ENCODE measurements at places on chromosomes 11 and 22.
A peak's percentile ranks its signal among the peaks of the same experiment; 100 is the strongest.

DNA sequence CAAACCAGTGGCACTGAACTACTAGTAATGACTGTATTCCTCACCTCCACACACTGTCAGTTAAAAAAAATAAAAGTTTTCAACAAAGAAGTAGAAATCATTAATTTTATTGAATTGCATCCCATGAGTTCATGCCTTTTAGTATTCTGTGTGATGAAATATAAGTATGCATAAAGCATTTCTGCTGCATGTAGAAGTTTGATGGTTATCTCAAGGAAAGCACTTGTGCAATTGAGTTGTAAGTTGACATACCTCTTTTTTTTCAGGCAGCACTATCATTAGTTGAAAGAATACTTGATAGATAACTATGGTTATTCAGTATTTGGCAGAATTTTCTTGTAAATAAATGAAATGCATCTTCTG lies 104.4 kb downstream of the STIM1 start:
- DNase-seq = no peak

- no peak for DNase-seq
These were observed 430.5 kb upstream of the FAT3 start for GRCh38 chr11:91794146-91794545.

DNA sequence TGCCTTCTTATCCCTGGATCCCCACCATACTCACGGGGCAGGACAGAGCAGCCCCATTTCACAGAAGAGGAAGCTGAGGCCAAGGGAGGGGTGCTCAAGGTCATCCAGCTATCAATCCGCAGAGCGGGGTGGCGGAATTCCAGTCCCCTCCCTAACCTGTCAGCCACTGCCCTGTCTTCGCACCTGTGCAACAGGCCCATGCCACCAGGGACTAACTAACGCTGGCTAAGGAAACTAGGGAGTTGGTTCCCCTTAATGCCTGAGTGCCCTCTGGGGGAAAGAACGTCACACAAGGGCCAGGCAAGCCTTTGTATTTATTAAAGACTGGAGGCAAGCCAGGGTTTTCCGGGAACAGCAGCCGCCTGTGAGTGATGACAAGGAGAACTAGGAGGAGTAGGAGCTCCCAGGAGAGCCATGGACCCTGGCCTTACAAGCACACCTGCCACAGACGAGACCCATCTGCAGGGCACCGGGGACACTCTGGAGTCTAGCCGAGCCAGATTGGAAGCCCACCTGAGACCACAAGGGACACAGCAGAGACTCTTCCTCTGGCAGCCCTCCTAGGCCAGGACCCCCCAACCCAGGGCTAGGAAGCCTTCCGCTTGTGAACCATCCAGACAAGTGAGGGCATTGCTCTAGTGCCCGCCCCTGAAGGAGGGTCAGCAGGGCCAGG lies 64.4 kb downstream of the MYH9 start:
- no peak for DNase-seq

DNA sequence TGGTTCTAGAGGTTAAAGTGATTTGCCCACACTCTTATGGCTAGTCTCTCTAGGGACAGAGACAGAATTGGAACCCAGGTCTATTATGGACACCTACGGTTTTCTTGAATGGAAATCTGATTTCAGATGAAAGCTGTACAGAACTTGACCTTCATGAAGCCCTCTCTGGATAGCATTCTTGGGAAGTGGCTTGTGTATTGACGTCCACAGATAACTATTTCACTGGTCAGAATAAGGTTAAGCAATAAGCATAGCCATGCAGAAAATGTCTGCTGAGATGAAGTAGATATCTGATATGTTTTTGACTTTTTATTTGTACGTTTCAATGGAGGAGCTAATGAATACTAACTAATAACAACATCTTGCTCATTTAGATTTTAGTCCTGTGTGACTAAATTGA lies 1.1 kb downstream of the TLCD5 start:
- no peak for DNase-seq

GRCh38 chr11:133593036-133593435 lies 60.7 kb upstream of the OPCML start:
- DNase-seq = no peak

DNA sequence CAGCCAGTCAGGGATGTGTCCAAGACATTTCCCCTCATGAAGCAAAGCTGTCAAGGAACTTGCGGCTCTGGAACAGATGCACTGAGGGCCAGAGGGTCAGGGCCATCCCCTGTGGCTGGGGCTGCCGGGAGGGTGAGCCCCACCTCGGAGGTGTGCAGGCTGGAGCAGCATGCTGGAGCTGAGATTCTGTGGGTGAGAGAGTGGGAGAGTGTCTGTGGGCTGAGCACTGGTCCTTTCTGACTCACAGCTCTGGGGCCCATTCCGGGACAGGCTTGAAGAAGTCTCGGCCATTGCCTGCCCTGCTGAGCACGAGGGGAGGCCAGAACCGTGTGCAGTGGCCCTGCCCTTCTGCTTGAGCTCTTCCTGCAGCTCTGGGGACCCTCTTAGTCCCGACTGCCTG lies 2.1 kb downstream of the OMP start:
- DNase-seq = no peak

DNA sequence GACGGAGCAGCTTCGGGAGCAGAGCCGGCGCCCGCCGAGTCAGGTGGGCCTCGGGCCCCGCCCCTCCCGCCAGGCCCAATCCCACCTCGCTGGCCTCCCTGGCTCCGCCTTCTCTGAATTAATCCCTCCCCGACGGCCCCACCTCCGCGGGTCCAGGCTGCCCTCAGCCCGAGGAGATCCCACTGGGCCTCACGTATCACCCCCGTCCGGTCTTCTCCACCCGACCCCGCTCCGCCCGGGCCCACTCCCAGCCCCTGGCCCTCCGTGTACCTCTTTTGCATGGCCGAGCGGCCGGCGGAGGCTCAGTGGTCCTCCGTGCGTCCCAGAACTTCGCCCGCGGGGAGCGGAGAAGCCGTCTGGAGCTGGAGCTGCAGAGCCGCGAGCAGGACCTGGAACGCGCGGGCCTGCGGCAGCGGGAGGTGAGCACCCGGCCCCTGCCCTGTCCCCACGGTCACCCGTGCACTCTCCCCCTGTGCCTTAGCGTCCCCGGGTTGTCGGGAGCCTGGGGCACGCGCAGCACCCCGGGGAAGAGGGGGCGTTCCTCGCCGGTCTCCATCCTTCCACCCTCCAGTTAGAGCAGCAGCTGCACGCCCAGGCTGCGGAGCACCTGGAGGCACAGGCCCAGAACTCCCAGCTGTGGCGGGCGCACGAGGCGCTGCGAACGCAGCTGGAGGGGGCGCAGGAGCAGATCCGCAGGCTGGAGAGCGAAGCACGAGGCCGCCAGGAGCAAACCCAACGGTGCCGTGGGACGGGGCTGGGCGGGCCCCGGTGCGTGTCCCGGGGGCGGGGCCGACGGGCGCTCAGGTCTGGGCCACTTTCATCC lies 2.2 kb upstream of the CD151 start:
- no peak for DNase-seq

GRCh38 chr11:134759855-134760254 lies 347.8 kb upstream of the B3GAT1 start:
- DNase-seq = no peak

GRCh38 chr22:44776605-44777363 lies 24.4 kb downstream of the ARHGAP8 start:
- DNase-seq = no peak

GRCh38 chr11:12680246-12680939 lies 6.2 kb downstream of the TEAD1 start:
- no peak for DNase-seq

- DNase-seq = no peak
These were observed 5.4 kb downstream of the PLXNB2 start for GRCh38 chr22:50302041-50302541.

- no peak for DNase-seq
These were observed 132.1 kb upstream of the RASSF10 start for GRCh38 chr11:12876988-12877387.

DNA sequence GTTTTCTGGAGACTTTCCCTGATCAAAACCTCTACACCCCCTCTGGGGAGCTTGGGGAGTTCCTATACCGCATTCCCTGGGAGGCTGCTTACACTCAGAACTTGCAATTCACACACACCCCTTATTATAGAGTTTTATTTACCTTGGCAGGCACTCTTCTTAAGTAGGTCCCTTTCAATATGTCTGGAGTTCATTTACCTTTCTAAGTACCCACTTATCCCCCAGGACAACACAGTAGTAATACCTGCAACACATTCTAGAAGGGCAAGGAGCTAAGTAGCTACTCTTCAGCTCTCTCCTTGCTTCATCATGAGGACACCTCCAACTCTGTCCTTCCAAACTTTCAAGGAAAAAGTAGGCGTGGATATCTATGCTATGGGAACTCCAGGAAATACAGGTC lies 127.8 kb upstream of the ANO3 start:
- no peak for DNase-seq

DNA sequence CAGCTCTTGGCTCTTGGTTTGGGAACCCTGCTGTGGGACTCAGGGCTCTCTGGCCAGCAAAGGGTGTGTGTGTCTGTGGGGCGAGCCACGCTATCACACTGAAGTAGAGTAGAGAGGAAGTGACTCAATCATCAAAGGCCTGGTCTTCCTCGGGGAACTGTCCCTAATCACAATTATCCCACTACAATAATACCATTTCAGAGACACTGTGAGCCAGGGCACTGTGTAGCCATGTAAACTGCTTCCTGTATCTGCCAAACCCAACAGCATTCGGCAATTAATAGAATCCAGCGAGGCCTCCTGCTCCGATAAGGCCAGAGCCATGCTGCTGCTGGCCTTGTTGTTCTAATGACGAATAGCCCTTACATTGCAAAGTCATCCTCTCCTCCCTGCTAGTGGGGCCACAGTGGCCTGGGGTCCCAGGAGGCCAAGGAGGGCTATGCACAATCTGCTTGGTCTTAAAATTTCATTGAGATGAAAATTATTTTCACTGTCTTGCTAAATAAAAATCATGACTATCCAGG lies 49.8 kb upstream of the LMO2 start:
- DNase-seq = no peak

DNA sequence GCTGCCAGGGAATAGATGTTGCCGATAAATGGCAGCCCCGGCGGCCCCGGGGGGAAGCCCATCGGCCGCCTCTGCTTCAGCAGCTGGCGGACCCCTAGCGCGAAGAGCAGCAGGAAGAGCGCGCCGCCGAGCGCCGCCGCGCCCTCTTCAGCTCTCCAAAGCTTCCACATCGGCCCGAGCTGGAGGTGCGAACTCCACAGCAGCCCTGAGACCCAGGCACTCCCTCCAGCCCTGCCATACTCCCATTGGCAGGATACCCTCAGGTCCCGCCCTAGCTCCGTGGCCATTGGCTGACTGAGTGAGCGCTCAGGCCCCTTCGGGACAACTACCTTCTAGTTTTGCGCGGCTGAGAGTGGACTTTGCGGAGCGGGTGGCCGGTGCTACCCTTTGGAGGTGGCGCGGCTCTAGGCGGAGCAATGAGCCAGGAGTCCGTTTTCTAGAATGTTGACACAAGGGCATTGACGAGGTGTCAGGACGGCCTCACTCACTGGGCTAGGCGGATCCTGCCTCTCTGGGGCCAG lies at the start of gene CYP2R1:
Gene CYP2R1 (minus strand): TSS at position 196 of the 521 bp plus-strand sequence. CDS start 26 bp downstream, at position 170.
- DNase-seq = peak; percentile 84

- no peak for DNase-seq
These were observed 8.5 kb downstream of the PHOX2A start for GRCh38 chr11:72235351-72236057.

- DNase-seq = no peak
These were observed 7.7 kb downstream of the LGR4 start for GRCh38 chr11:27464909-27465308.

DNA sequence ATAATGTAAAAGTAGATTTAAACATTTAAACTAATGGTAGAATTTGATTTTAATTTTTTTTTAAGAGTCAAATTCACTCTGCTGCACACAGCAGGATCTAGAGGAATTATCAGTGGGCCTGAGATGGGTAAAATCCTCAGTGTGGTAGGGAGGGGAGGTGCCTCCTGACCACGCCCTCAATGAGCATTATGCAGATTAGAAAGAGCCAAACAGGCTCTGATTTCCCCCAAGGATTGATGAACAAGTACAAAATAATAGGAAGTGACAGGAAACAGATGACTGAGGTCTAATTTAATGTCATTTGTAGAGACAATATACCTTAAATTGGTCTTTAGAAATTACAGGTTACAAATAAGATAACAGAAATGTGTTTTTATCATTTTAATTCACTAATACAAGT lies 155.2 kb downstream of the DCDC1 start:
- DNase-seq = no peak

DNA sequence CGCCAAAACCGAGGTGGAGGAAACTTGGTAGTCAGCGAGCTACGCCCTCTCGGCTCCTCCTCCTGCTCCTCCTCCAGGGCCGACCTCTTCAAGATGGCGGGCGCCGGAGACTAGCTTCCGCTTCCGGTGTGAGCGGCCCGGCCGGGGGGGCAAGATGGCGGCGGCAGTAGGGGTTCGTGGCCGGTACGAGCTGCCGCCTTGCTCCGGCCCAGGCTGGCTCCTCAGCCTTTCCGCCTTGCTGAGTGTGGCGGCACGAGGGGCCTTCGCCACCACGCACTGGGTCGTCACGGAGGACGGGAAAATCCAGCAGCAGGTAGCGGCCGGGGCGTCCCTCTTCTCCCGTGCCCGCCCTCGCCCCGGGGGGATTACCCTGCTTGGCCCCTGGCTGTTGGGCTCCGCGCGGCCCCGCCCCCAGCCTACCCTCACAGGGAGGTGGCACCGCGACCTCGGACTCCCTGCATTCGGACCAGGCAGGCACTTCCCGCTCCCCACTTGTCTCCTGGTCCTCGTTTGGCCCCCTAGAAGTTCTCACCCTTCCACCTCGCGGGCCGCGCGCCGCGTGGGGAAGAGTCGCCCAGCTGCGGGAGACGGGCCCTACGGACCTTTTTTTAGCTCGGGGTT lies at the start of gene TTC17:
Gene TTC17 (plus strand): TSS at position 120 of the 621 bp plus-strand sequence. CDS start 35 bp downstream, at position 155.
- peak; percentile 94 for DNase-seq

GRCh38 chr11:111528557-111528956 lies 12.0 kb upstream of the LAYN start:
- DNase-seq = no peak

DNA sequence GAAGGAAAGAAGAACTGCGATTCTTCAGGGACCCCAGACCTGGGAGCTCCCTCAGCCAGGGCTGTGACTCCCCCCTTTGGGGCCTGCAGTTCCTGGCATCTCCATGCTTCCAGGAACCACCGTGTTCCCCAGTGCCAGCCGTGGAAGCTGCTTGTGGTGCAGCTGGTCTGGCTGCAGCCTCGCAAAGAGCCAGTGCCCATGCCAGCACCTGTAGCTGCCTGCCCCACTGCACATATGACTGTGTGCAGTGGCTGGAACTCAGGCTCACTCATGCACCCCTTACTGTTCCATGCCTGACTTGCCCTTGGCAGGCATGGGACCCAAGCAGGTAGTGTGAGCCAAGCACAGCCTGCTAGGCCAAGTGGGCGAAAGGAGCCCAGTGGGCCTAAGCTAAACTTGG lies 401.3 kb downstream of the LRRC4C start:
- DNase-seq = no peak

DNA sequence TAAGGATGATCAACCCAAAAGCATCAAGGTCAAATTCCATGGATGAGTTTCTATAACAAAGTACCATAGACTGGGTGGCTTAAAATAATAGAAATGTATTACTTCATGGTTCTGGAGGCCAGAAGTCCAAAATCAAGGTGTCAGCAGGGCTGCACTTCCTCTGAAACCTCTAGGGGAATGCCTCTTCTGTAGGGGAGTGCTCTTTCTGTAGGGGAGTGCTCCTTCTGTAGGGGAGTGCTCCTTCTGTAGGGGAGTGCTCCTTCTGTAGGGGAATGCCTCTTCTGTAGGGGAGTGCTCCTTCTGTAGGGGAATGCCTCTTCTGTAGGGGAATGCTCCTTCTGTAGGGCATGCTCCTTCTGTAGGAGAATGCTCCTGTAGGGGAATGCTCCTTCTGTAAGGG lies 65.5 kb downstream of the FBLN1 start:
- DNase-seq = no peak

GRCh38 chr11:91783173-91783572 lies 441.4 kb upstream of the FAT3 start:
- DNase-seq = no peak

Measured in stimulated activated CD4-positive, alpha-beta T cell treated with anti-CD3 and anti-CD28 coated beads, Interleukin-12 subunit alpha, Interleukin-12 subunit beta, amount 100 ng/mL, for 48 hours (primary cell).